ENCODE measurements at places on chromosomes 6 and 20. TPM values are rescaled to one million over a fixed set of nuclear protein-coding genes. Genes with fewer than 3 reads are reported as not detected.

Gene IMPG1
- 0.13 TPM for total RNA-seq

Gene CD24
- total RNA-seq = 711 TPM

Gene CGA
- total RNA-seq = not detected

Gene HSPA12B
- total RNA-seq = 0.75 TPM

DNA sequence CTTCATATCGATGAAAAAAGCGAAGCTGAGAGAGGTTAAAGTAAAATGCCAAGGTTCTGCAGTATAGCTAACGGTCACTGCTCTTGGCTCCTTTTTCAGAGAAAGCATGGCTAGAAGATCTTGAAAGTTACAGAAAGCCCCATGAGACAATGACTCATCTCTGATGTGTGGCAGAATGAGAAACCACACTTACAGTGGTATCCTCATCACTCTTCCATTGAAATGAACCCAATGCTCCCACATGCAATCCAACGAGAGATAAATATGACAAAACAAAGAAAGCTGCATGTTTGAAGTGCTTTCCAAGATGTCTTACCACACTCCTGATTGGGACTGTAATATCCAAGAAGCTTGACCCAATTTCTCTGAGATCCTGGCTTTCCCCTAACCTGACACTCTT, 694.9 kb downstream of the PRKN start:
- H3K4me3 ChIP-seq = no peak overlapping the region
- no peaks in the 10 kb centered on the region for H3K27me3 ChIP-seq
- no peaks in the 10 kb centered on the region for H3K36me3 ChIP-seq
- no peaks in the 10 kb centered on the region for H3K4me1 ChIP-seq
- H3K27ac ChIP-seq = no peak overlapping the region

DNA sequence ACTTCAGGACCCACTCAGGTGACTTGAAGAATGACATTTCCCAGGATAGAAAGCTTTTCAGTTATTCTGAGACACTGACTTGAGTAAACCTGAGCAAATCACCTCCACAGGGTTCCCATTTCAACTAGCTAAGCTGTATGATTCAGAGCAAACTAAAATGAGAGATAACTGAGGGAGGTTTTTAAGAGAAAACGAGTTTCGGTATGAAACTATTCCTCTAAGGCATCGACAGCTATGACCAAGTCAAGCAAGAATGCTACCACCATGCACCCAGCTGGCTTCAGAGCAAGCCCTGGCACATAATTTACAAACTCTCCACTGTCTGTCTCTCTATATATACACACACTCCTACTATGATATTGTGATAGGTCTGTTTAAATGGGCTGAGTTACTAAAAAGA, 75.4 kb downstream of the PERP start:
- H3K4me3 ChIP-seq = no peak overlapping the region
- no peaks in the 10 kb centered on the region for H3K36me3 ChIP-seq
- H3K27me3 ChIP-seq = no peaks in the 10 kb centered on the region
- no peak for DNase-seq
- H3K4me1 ChIP-seq = peaks cover 17% of the 10 kb centered on the region
- H3K27ac ChIP-seq = peak overlapping the region; percentile 88

DNA sequence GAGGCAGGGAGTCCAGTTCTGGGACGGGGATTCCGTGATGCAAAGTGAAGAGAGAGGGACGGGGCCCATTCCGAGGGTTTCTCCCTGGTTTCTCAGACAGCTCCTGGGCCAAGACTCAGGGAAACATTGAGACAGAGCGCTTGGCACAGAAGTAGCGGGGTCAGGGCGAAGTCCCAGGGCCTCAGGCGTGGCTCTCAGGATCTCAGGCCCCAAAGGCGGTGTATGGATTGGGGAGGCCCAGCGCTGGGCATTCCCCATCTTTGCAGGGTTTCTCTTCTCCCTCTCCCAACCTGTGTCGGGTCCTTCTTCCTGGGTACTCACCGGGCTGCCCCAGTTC, 35.9 kb upstream of the HLA-G start:
- no peak overlapping the region for H3K27ac ChIP-seq
- no peaks in the 10 kb centered on the region for H3K36me3 ChIP-seq

DNA sequence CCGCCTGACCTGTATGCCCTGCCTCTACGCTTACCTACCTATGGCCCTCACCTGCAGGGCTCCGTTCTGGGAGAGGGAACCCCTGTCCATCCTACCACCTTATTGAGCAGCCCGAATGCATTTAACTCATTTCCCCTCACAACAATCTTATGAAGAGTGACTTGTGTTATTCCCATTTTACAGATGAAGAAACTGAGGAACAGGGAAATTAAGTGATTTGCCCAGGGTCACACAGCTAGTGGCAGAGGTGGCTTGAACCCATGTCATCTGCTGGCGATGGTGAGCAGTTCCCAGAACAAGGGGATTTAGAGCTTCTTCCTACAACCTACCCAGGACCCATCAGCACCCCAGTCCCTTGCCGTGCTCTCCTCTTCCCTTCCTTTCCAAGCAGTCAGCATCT, 42.3 kb upstream of the LRFN2 start:
- H3K36me3 ChIP-seq = no peaks in the 10 kb centered on the region
- H3K4me3 ChIP-seq = no peak overlapping the region
- no peak for DNase-seq
- H3K27ac ChIP-seq = no peak overlapping the region
- H3K27me3 ChIP-seq = no peaks in the 10 kb centered on the region

- peaks cover 22% of the 10 kb centered on the region for H3K4me1 ChIP-seq
- H3K36me3 ChIP-seq = no peaks in the 10 kb centered on the region
- no peak overlapping the region for H3K4me3 ChIP-seq
- H3K27me3 ChIP-seq = no peaks in the 10 kb centered on the region
Observed at GRCh38 chr20:62872184-62872847, 10.7 kb upstream of the TCFL5 start.

DNA sequence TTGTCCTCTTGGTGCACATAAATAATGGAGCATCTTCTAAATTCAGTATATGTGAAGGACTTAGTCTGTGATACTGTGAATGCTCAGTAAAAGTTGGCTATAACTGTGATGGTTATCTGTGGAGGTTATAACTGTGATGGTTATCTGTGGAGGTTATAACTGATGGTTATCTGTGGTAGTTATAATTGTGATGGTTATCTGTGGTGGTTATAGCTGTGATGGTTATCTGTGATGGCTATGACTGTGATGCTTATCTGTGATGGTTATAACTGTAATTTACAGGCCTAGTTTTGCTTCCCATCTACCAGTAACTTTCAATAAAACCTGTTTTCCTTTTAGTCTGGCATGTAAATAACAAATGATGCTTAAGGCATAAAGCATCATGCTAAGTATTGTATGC, 16.5 kb downstream of the PTK7 start:
- H3K36me3 ChIP-seq = no peaks in the 10 kb centered on the region
- no peak for DNase-seq
- no peak overlapping the region for H3K27ac ChIP-seq

GRCh38 chr6:27558028-27558724, 85.3 kb upstream of the ZNF184 start:
- DNase-seq = no peak
- H3K4me3 ChIP-seq = no peak overlapping the region
- H3K27ac ChIP-seq = no peak overlapping the region

DNA sequence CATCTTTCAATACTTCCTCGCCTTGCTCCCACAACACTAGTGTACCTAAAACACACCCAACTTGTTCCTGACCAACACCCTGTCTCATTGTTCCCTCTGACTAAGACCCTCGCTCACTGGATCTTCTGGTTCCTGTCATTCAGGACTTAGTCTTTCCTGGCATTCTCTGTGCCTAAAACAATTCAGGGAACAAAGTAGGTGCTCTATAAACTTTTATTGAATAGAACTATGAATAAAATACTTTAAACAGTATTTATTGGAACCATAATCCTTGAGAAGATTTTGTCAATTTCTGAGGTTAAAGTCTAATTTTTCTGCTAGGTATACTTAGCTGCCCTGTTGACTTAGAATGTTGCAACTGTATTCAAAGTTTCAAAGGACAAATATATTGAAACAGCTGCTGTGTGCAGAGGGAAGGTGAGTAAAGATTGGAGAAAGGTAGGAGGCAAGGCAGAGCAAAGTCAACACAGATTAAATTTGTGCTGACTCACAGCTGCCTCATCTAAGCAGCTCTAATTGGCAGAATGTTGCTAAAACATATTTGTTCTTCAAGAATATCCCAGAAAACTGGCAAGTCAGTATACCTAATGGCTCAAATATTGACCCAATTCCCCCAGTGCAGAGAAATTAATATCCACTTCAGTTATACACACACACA, 37.6 kb downstream of the GSTA2 start:
- no peaks in the 10 kb centered on the region for H3K27me3 ChIP-seq
- H3K4me1 ChIP-seq = peaks cover 15% of the 10 kb centered on the region
- H3K4me3 ChIP-seq = no peak overlapping the region
- H3K36me3 ChIP-seq = no peaks in the 10 kb centered on the region
- H3K27ac ChIP-seq = peak overlapping the region; percentile 86
- no peak for DNase-seq

GRCh38 chr6:49553384-49553783, 2.9 kb downstream of the C6orf141 start:
- DNase-seq = no peak
- H3K27ac ChIP-seq = peak overlapping the region; percentile 76
- H3K4me3 ChIP-seq = no peak overlapping the region
- no peaks in the 10 kb centered on the region for H3K27me3 ChIP-seq
- H3K36me3 ChIP-seq = no peaks in the 10 kb centered on the region
- H3K4me1 ChIP-seq = peaks cover 8% of the 10 kb centered on the region

DNA sequence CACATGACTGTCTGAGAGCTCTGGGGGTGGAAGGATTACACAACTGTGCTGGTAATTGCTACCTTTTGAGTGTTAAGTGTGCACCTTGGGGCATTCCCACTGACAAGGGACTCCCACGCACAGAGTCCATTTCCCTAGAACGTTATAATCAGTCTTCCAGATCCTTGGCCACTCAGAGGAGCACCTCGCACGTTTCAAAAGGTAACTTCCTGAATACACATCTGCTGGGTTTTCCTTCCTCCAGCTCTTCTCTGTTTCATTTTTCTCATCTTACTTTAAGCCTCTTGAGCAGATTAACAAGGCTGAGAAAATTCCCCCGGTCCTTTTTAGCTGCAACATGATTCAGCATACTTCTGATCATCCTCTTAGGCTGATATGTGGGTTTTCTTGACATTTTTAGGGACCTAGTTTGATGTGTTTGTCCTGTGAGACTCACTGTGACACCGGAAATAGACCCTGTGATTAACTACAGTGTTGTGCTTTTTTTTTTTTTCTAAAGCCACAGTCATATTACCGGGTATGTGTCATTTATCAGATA, 98.4 kb upstream of the DUSP22 start:
- no peak overlapping the region for H3K4me3 ChIP-seq
- peaks cover 5% of the 10 kb centered on the region for H3K4me1 ChIP-seq
- H3K27ac ChIP-seq = no peak overlapping the region
- no peaks in the 10 kb centered on the region for H3K27me3 ChIP-seq
- no peak for DNase-seq

DNA sequence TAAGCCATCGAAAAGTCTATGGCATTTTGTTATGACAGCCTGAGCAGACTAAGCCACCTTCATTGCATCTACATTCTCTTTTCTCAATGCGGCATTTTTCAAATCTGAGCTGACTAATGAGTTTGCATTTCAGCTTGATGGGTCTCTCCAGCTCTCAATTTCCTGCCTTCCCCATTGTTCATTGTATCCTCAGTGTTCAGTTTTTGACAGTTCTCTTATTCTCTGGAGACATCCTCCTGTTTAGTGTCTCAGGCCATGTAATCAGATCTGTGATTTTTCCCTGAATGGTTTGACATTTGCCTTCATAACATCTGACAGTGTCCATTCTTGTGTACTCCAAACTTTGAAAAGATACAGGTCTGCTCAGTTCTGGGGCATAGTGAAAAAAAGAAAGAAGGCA, 27.9 kb upstream of the MCM3 start:
- no peak overlapping the region for H3K27ac ChIP-seq
- H3K27me3 ChIP-seq = no peaks in the 10 kb centered on the region
- H3K4me1 ChIP-seq = peaks cover 11% of the 10 kb centered on the region
- H3K36me3 ChIP-seq = no peaks in the 10 kb centered on the region
- DNase-seq = no peak

DNA sequence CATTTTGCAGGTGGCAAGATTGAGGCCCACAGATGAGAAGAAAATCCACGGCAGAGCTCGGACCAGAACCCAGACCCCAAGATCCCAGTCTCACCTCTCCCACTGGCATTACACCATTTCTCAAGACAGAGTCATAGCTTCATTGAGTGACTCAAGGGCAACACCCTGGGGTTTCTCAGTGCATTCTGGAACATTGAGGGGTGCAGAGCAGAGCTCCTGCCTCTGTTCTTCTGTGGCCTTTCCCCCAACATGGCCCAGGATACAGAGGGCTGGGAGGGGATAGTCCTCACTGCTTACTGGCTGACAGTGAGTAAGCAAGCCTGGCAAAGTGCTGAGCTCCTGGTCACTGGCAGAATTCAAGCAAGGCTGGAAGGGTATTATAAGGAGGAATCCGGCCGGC, 74.0 kb downstream of the MDGA1 start:
- H3K27me3 ChIP-seq = no peaks in the 10 kb centered on the region
- no peak overlapping the region for H3K4me3 ChIP-seq
- DNase-seq = no peak
- H3K27ac ChIP-seq = peak overlapping the region; percentile 74

DNA sequence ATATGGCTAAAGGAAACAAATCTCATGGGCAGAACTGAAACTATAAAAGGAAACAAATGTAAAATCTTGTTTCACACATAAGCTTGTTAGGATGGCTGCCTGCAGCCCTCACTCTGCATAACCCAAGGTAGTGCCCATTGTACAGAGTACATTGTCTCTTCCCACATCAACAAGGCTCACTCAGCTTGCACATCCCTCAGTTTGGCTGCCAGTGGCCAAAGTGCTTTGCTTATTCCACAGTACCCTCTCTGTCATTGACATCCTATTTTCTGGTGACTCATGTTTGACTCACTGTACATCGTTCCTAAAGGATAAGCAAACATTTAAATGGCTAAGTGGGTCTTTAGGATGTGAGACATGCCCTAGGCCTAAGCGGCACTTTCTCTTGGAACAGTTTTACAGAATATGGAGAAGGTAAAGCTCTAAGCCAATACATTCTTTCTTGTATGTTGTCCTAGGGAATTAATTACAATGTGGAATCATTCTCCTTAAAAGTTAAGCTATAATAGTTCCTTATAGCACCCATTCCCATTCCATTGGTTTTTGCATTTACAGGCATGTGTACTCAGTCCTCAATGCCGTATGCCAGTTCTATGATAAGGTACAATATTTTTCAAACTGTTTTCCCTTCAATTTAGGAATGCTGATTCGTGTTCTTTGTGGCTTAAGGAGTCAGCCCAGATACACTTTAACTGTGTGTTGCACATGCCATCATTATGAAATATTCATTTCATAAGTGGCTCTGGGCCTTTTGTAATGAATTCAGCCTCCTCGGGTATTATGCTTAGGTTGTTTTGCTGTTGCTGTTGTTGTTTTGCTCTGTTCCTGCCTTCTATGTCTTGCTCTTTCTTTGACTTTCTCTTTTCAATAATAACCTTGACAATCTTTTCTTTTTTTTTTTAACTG, 5.5 kb downstream of the ANKEF1 start:
- no peaks in the 10 kb centered on the region for H3K27me3 ChIP-seq
- no peaks in the 10 kb centered on the region for H3K4me1 ChIP-seq
- no peaks in the 10 kb centered on the region for H3K36me3 ChIP-seq
- no peak overlapping the region for H3K4me3 ChIP-seq
- DNase-seq = no peak
